ENCODE measurements at places on chromosomes 6 and 20.
A peak's percentile ranks its signal among the peaks of the same experiment; 100 is the strongest.

DNA sequence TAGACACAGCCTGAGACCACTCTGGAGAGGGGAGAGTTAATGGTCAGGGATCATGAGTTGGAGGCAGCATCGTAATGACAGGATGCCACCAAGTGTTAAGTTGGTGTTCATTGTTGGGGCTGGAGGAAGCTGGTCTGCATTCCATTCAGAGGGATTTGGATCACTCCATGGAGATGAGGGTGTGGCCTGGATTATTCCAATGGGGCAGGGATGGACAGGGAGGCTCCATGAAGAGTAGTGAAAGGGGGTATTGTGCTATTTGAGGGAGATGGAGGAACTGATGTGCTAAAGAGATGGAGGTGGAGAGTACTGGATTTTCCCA is 1.1 kb downstream of the SAPCD1 start:
- peak; percentile 53 for DNase-seq

DNA sequence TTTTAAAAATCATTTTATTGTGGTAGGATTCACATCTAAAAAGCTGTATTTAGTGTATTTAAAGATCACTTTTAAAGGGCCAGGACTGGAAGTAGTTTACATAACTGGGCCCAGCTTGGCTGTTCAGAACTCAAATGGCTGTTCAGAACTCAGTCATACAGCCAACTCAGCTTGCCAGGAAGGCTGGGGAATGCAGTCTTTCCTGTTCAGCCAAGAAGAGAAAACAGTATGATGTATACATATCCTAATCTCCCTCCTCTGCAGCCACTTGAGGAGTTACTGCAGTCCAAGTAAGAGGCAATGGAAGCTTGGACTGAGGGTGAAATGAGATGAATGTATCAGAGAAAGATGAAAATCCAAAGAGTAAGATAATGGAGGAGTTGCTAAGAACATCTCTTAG is 24.6 kb downstream of the DSTN start:
- DNase-seq = peak; percentile 42

GRCh38 chr6:149854532-149854931 is 9.6 kb downstream of the LRP11 start:
- DNase-seq = no peak

DNA sequence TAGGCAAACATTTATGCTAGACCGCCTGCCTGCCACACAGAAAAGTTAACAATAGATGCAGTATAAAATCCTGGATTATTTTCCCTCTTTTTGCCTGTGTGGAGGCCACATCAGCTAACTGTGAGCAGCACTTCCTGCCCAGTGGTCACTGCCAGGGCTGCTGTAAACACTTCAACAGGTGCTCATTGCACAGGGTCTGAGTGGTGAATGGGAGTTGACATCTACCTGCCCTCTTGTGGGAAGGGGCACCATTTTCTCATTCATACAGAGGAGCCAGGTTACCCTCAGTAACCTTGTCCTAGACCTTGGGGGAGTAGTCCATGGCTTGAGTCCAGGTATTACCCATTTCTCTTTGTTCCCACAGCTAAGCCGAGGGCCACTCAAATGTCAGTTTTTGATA is 235.3 kb downstream of the TMEM242 start:
- DNase-seq = no peak

DNA sequence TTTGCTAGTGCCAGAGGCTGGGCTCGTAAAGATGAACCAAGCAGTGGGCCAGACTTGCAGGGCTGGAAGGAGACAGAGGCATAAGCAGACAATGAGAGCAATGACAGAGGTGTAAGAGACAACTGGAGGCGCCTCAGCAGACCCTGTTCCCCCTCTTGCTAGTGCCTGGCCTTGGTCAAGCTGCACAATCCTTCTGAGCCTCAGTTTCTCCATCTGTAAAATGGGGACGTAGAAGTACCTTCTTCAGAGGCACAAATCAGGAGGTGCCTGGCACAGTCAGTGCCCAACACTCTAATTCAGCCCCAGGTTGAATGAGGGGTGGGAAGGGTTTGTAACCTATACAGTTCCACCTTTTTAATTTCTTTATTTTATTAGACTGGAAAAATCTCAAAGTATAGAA is 23.2 kb downstream of the BPIFB1 start:
- no peak for DNase-seq

- DNase-seq = no peak
Observed at GRCh38 chr20:63347950-63348827, 13.0 kb downstream of the CHRNA4 start.

- DNase-seq = no peak
Observed at GRCh38 chr6:149471801-149472200, 13.0 kb downstream of the ZC3H12D start.

- DNase-seq = no peak
Observed at GRCh38 chr6:14210077-14210476, 92.5 kb downstream of the CD83 start.

- DNase-seq = no peak
Observed at GRCh38 chr20:59006167-59006863, 739 bp downstream of the CTSZ start.

DNA sequence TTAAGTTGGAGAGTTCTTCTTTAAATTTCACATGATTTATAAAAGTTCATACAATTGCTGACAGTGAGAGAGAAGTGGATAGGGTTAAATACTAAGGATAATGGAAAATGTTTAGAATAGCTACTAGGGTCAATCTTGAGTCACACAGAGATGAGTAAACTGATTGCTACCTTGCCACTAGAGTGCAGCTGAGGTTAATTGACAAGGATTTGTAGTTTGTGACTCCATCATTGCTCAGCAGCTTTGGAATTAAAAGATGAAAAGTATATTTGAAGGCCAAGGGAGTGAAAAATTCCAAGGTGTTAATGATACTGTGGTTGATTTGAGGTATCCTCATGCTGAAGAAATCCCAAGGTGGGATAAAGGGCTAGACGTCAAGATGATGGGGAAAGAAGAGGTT is 524.0 kb downstream of the UTRN start:
- peak; percentile 58 for DNase-seq

DNA sequence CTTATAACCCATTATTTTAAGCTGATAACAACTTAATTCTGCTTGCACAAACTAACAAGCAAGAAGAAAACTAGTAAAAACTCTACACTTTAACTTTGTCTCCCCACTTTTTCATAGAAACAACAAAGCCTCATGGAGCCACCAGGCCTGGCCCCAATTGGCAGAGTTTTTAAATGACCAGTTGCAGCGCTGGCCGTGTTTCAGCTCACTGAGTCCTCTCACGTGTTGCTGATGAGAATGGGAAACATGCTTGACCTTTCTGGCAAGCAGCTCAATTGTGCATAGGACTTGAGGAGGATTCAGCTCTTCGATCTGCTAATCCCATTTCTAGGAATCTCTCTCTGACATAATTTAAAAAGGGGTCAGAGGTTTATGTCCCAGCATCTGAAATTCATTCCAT is 24.5 kb upstream of the GRM4 start:
- DNase-seq = no peak

GRCh38 chr20:58251979-58252591 is 23.6 kb upstream of the ANKRD60 start:
- peak; percentile 82 for DNase-seq

GRCh38 chr6:133099573-133099972 is 141.6 kb upstream of the EYA4 start:
- DNase-seq = peak; percentile 94

DNA sequence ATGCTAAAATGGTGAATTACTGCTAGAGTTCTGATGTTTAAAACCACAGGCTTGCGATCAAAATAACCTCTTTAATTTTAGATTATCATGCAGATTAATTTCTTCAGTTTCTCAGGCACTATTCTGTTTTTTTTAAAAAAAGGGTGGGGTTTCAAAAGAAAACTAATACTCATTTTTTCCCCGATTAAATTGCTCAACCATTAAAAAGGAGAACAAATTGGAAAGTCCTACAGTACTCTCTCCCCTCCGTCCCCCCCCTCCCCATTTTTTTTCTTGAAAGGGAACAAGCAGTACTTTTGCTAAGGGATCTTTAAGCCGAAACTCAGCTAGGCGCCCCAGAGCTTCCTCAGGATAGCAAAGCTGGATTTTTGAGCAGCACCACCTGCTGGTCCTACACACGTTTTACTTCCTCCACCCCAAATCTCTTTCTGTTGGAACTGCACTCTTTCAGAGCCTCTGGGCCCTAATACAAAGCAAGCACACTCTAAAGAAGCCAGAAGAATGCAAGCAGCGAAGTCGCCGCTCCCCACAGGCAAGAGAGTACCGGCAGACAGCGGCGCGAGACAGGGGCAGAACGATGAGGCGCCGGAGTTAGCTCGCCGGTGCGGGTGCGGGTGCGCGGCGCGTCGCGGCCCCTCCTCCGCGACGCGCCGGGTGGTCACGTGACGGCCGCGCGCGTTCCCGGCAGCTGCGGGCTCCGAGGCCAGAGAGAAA is at the start of gene RNF146:
Gene RNF146, plus strand, starts transcription at position 687 of the 714 bp plus-strand sequence. CDS start 13,475 bp downstream, outside the sequence.
- peak; percentile 81 for DNase-seq

DNA sequence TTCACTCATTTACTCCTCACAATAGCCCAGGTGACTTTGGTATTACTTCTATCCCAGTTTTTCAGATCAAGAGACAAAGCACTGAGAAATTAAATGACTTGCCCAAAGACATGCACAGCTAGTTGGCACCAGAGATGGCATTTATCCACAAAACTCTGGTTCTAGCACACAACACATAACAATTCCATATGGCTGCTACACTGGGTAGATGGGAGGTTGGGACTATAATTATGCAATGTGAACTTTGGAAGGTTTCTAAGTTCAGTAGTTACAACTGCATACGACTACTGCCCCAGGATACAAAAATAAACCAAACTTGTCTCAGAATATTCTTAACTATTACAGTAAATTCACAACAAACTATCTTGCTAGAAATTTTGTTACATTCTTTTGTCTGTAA is 54.2 kb upstream of the MLIP start:
- DNase-seq = no peak

DNA sequence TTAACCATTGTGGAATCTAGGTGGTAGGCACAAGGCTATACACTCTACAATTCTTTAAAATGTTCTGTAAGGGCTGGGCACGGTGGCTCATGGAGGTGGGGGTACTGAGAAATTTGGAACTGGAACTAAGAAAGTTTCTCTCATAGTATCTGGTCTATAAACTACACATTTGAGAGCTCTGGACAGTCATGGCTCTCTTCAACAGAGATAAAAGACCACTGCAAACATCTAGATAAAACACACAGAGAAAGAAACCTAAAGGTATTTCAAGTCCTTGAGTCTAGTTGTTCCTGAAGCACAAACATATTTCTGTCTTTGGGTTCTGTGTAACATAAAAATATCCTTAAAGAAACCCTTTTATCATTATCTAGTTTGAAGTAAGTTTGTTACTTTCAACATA is 35.2 kb downstream of the ILRUN start:
- DNase-seq = no peak

GRCh38 chr6:52976591-52977035 is 18.5 kb downstream of the GSTA4 start:
- DNase-seq = no peak

DNA sequence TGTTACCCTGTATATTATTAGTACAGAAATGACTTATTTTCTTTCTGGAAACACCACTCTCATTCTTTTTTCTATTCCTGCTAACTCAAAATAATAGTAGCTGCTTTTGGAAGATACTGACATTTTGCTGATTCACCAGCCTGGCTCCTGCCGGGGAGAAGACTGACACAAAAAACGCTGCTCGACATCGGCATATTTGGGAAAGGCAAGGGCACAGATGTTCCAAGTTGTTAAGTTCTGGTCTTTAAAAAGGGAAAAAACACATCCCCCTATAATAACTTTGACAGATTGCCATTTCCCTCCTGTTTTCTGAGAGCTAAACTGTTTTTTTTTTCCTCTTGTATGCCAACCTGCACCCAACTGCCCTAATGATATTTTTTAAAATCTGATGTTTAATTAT is 55.4 kb downstream of the CTNNBL1 start:
- no peak for DNase-seq

DNA sequence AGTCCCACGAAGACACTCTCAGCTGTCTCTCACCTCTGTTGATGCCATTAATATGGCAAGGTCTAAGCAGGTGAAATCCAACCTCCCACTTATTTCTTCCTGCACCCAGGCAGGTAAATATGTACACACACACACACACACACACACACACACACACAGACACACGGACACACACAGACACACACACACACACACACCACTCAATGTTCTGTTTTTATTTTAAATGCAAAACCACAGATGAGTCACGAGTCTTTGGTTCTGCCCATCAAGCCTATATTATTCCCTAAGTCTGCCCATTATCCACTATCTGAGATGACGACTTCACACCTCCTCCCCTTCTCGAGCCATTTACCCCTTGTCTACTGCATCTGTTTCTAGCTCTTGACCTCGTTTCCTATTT is 344.7 kb downstream of the CDH26 start:
- DNase-seq = no peak

GRCh38 chr6:40705354-40705753 is 118.2 kb upstream of the LRFN2 start:
- no peak for DNase-seq

DNA sequence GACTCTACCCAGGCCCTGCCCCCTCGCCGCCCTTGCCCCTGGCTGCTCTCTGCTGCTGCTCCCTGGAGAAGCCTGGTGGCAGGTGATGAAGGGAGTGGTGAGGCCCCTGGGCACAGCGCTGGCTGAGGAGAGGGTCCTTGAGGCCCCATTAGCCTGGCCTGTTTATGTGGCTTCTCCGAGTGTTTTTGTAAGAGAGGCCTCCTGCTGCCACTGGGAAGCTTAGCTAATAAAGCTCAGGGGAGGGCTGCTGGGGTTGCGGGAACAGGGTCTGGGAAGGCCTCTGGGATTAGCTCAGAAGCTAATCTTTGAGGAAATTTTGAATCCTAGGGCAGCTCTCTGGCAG is 15.5 kb downstream of the EBF4 start:
- no peak for DNase-seq

DNA sequence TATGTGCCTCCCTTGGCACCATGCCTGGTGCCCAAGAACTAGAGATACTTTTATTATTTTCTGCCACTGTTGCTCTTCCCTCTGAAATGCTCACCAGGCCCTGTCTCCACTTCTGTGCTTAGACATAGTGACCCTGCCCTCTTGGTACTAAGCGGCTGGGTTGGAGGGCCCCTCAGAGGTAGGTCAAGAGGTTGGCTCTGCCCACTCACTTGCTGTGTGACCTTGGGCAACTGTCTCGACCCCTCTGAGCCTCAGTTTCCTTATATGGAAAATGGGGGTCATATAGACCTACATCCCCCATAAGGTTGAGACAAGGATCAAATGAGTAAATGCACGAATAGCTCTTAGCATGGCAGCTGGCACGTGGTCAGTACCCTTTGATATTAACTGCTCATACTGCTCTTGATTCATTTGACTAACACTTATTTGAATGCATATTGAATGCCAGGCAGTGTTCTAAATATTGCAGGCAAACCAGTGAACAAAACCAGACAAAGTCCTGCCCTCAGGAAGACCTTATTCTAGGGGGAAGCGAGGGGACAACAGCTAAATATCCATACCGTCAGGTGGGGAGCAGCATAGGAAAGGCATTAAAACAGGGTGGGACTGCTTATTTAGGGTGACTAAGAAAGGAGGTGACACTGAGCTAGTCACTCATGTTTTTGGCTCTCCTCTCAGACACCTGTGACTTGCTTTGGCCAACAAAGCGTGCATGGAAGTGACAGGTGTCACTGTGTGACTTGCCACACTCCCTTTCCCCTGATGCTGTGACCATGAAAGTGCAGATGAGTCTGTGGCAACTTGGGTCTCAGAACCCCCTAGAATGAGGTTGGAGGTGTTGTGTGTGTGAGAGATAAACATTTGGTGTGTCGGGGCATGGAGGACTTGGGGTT is 14.3 kb upstream of the SPO11 start:
- DNase-seq = no peak
